Cardiac fibroblast (primary cell): ENCODE measurements at places on chromosomes 4 and X.
A peak's percentile ranks its signal among the peaks of the same experiment; 100 is the strongest.

DNA sequence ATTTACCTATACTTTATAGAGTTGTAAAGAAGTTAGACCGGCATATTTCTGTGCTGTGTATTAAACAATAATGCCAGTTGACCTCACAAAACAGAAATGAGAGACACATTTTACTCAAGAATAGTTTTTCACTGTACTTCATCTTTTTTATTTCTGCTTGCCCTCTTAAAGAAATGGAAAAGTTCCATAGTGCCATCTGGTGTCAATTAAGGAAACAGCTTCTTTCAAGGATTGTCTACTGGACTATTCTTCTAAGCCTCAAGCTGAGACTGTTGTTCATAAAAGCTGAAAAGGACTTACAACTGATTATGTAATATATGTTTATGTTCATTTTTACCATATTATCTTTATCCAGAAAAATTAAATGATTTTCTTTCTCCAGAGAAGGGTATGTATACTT is 1523.7 kb downstream of the ARAP2 start:
- peak; percentile 70 for DNase-seq

DNA sequence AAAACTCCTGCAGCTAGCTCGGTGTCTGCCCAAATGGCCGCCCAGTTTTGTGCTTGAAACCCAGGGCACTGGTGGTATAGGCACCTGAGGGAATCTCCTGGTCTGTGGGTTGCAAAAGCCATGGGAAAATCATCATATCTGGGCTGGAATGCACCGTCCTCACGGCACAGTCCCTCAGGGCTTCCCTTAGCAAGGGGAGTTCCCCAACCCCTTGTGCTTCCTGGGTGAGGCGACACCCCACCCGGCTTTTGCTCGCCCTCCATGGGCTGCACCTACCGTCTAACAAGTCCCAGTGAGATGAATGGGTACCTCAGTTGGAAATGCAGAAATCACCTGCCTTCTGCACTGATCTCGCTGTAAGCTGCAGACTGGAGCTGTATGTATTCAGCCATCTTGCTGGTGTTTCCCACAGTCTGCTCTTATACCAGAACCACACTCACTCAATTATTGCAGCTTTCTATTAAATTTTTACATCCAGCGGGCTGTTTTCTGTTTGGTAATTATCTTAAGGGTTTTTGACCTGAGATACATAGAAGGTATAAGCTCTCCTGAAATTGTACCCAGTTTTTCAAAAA is 36.7 kb upstream of the NPNT start:
- no peak for DNase-seq

DNA sequence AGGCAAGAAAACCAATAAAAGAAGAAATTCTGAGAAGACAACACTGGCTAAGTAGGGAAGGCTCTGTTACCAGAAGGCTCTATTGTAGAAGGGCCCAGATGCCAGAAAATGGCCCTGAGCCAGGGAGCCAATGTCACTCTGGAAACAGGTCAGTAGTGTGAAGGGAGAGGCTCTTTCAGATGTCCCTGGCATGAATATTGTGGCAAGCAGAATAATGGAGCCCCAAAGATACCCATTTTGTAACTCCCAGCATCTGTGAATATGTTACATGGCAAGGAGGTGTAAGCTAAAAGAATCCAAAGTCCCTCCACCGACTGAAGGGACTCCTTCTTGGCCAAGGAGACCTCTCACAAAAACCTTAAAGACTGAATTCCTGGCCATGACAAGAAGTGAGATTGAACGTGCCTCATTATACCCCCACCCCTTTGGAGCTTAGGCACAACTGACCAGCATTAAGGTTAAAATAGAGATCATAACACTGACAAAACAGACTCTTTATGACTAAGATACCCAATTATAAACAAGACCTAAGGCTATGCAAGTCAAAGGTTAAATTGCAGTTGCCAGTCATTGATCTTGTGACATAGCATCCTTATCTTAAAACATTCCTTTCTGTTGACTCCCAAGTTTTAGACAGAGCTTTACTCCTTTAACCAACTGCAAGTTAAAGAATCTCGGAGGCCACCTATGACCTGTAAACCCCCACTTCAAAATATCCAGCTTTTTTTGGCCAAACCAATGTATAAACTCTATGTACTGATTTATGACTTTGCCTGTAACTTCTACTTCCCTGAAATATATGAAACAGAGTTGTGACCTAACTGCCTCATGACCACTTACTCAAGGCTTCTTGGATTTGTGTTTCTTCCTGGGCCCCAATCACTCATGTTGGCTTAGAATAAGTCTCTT is 42.2 kb upstream of the SMIM10 start:
- peak; percentile 83 for DNase-seq

DNA sequence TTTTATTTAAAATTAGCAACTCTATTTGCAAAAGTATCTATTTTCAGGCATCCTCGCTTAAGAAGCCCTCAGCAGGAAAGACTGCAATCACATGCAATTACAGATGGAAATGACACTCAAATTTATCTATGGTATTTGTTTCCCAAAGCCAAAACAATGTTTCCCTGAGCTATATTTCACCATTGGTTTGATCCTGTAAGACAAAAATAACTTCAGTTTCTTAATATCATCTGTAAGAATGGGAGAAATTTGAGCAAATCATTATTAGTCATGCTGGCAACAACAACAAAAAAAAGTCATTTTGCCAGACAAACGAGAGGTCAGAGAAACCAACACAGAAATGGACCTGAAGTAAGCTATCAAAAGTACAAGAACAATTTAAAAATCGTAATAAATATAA is 204.1 kb downstream of the NR3C2 start:
- peak; percentile 42 for DNase-seq

DNA sequence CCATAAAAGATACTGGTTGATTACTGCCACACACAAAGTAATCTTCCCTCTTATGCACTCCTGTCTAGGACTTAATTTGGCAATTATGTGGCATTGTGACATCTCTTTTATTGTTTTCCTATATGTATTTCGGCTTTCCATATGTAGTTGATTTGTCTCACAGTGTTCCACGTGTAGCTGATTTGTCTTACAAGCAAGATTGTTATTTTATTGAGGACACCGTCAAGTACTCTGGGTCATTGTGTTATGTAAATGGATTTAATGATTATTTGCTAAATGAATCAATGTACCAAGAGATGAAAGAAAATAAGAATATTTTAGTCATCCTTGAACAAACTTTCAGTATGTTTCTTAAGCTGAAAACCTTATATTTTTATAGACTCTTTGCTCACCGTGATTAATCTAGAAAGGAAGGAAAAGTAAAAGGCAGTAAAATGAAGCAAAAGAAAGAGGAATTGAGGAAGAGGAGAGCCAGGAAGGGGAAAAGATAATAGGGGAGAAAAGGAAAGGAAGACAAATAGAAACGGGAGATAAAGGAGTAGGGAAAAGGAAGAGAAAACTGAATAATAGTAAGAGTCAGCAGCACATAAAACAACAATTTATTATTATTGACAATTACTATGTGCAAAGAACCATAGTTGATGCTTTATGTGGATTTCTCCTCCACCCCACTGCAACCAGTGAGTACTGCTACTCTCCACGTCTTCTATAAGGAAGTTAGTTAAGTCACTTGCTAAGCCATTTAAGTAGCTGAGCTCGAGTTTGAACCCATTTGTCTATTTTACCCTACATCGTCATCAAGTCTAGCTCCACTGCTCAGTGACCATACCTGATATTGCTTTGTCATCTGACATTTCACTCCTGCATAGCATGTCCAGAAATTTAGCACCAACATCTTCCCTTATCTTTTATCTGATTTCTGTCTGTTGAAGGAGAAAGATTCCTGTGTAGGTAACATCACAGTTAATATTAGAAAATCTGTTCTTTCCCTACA is 336.5 kb downstream of the BMPR1B start:
- no peak for DNase-seq

- no peak for DNase-seq
Observed at GRCh38 chr4:77960367-77960766, 96.8 kb upstream of the FRAS1 start.

DNA sequence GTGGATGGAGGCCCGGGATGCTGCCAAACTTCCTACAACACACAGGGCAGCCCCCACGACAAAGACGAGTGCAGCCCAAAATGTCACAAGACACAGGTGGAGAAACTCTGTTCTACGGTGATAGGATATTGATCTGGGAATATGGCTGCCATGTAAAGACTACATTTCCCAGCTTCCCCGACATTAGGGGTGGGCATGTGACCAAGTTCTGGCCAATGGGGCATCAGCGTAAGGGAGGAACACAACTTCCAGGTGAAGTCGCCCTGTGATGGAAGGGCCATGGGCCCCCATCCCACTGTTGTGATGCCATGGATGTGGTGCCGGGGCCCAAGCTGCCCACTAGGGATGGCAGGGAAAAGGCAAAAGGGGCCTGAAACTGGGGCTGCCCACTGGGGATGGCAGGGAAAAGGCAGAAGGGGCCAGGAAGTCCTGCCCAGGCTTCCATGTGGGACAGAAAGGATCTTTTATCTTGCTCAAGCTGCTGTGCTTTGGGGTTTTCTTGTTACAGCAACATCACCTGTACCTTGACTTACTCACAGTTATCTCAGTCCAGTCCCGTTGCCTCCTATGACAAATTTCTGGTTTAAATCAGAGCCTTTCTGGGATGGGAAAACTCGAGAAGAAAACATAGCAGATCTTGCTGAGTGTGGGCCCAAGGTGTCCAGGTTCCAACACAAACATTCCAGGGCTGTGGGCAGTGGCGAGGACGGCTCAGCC is 9.7 kb upstream of the ADRA2C start:
- no peak for DNase-seq
